ENCODE measurements at places on chromosomes 1 and 21.

GRCh38 chr1:37931102-37931360 lies 15.8 kb downstream of the INPP5B start:
- DNase-seq, result no peak

GRCh38 chr1:109388884-109389637 lies 8.7 kb downstream of the SORT1 start:
- DNase-seq, result no peak

- DNase-seq, result no peak
Observed at GRCh38 chr21:37593015-37593414, 226.4 kb downstream of the DYRK1A start.

GRCh38 chr1:86976664-86977063 lies 62.2 kb downstream of the HS2ST1 start:
- DNase-seq, result no peak

- no peak for DNase-seq
Observed at GRCh38 chr1:225657462-225657989, 4.6 kb upstream of the ENAH start.

- no peak for DNase-seq
Observed at GRCh38 chr1:55071477-55071876, 32.1 kb downstream of the PCSK9 start.
